ENCODE measurements at places on chromosomes 16 and 17. TPM values are rescaled to one million over a fixed set of nuclear protein-coding genes. Genes with fewer than 3 reads are reported as not detected.

ZP2 gene
- not detected for total RNA-seq

PIPOX gene
- 2.6 TPM for total RNA-seq

C16orf89 gene
- 3.3 TPM for total RNA-seq

FAM171A2 gene
- 2.3 TPM for total RNA-seq

MMP25 gene
- under 0.01 TPM for total RNA-seq

LMF1 gene
- total RNA-seq, result 12.9 TPM

ENGASE gene
- total RNA-seq, result 18.0 TPM

MEIOC gene
- total RNA-seq, result not detected

WFDC1 gene
- total RNA-seq, result 6.7 TPM

CYGB gene
- total RNA-seq, result 84.9 TPM

GAS2L2 gene
- total RNA-seq, result under 0.01 TPM

SEPTIN12 gene
- not detected for total RNA-seq

TEN1 gene
- total RNA-seq, result 15.5 TPM

KCNH4 gene
- total RNA-seq, result not detected

ARL17B gene
- 4.6 TPM for total RNA-seq

CEP295NL gene
- total RNA-seq, result 0.85 TPM

C17orf50 gene
- not detected for total RNA-seq

NPW gene
- 0.43 TPM for total RNA-seq

CACNG5 gene
- not detected for total RNA-seq

KRTAP2-3 gene
- total RNA-seq, result not detected

KRTAP16-1 gene
- total RNA-seq, result not detected

OSBPL7 gene
- 8.4 TPM for total RNA-seq

HIC1 gene
- 20.5 TPM for total RNA-seq
